ENCODE measurements at places on chromosomes 2 and 18.

DNA sequence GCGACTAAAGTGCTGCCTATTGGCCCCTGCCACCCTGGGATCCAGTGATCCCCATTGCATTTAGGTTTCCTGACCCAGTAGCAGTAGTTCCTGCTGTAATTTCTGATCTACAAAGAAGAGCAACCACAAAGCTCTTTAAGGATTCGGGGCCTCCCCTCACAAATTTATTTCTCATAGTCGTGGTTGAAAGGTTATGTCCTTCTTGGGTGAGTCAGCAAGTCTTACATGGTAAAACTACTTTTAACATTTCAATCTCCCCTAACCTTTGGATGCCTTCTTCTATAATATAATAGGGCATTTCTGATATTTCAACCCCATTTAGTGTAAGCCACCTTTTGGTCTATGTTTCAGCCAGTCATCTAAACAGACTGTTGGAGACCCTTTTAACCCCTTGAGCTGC, 14.9 kb downstream of the PIKFYVE start:
- DNase-seq: no peak

DNA sequence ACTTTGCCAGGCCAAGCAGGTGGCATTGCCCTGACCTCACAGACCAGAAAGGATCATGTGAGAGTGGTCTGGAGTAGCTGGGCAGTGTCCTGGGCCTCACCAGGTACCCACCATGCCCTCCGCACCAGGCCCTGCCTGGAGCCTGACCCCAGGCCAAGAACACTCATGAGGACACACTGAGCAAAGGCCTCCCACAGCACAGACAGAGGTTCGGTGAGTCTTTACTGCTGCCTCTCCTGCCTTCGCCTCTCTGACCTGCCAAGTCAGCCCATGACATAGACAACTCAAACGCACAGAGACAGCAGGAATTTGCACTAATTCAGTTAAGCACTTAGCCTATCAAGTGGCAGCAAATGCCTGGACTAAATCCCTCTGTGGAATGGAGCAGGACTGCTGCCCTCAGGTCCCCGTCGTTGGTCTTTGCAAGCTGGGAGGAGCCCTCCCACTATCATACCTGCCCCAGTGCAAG, 62.5 kb downstream of the RHOB start:
- DNase-seq: no peak

GRCh38 chr2:39734445-39734844, 44.6 kb downstream of the THUMPD2 start:
- DNase-seq: no peak

DNA sequence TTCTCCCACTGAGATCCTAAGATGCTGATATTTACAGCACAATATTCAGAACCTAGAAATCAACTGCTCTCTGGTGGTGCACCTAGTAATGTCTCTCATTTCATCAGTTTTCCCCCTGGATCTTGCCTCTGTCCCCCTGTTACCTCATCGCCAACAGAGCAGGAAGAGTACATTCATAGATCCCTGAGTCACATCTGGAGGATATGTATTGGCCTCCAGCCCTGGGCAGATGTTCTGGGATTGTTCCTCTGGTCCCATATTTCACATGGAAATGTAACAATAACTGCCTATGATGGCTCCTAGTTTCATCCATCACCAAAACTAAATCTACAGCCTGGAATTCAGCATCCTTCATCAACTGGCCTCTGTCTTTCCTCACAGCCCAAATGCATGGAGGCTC, 278.8 kb upstream of the SLC14A2 start:
- no peak for DNase-seq

- no peak for DNase-seq
Measured at GRCh38 chr2:215905691-215906090, 107.7 kb downstream of the MREG start.

DNA sequence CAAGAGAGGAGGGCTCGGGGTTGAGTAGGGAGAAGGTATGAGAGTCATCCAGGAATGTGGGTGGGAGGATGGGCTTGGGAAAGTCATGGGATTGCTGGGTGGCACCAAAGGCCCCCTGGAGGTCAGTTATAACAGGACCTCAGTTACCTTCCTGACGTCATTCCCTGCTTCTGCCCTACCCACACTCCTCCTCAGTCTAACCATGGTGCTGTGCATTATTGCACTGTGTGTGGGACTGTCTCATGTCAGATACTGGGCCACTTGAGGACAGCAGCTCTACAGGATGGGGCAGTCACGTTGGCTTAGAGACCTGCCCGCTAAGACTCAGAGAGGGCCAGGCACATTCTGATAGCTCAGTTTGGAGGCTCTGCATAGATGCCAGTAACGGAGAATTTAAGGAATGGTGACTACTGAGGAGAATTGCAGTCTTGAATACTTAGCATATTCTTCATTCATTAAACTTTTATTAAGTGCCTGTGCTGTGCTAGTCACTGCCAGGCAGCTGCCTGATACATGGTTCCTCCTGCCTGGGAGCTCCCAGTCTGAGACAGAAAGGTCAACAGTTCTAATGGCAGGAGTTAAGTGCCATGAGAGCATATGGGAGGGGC, 90.5 kb downstream of the LAMA3 start:
- DNase-seq: no peak

- no peak for DNase-seq
Measured at GRCh38 chr2:232464544-232464885, 8.6 kb downstream of the ALPI start.

DNA sequence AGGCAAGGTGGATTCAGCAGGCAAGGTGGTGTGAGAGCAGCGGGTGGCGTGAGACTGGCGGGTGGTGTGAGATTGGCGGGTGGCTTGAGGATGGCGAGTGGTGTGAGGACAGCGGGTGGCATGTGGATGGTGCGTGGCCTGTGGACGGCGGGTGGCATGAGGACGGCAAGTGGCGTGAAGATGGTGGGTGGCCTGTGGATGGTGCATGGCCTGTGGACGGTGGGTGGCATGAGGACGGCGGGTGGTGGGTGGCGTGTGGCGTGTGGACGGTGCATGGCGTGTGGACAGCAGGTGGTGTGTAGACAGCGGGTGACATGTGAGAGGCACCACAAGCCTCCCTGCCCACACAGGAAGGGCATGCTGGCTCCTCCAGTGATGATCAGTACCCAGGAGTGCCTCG, 186.9 kb upstream of the SALL3 start:
- DNase-seq: no peak

- no peak for DNase-seq
Measured at GRCh38 chr2:203892207-203892606, 24.6 kb downstream of the CTLA4 start.

DNA sequence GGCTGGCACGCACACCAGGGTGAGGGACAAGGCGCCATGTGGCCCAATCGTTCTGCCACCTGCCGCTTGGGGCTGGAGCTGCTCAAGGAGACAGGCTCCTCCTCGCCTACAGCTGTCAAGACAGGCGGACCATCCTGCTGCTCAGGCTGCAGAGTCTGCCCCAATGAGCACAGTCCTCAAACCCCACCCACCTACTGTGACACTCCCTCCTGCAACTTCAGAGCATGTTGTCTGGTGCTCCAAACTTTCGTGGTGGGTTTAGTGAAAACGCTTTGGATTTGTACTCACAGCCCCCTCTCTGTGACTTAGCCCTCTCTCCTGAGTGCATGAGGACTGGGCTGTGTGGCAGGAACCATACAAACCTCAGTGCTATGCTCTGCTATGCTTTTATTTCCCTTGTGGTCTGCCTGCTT, 23.2 kb upstream of the SLC35F6 start:
- no peak for DNase-seq

DNA sequence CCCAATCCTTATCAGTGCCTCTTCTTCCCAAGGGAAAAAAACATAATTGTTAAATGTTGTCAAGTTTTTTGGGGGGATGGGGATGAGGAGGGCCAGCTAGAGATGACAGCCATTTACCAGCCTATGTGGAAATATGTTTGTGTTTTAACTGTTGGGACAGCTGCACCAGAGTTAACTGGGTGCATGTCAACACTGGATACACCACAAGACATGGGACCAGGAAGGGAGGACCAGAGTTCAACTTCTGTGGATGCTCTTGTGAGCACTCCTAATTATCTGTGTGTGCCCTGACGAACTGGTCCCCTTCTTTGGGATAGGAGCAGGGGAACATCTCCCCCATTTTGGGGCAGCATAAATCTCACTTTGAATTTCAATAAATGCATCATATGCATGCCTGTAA, 66.1 kb upstream of the FZD5 start:
- DNase-seq: no peak

DNA sequence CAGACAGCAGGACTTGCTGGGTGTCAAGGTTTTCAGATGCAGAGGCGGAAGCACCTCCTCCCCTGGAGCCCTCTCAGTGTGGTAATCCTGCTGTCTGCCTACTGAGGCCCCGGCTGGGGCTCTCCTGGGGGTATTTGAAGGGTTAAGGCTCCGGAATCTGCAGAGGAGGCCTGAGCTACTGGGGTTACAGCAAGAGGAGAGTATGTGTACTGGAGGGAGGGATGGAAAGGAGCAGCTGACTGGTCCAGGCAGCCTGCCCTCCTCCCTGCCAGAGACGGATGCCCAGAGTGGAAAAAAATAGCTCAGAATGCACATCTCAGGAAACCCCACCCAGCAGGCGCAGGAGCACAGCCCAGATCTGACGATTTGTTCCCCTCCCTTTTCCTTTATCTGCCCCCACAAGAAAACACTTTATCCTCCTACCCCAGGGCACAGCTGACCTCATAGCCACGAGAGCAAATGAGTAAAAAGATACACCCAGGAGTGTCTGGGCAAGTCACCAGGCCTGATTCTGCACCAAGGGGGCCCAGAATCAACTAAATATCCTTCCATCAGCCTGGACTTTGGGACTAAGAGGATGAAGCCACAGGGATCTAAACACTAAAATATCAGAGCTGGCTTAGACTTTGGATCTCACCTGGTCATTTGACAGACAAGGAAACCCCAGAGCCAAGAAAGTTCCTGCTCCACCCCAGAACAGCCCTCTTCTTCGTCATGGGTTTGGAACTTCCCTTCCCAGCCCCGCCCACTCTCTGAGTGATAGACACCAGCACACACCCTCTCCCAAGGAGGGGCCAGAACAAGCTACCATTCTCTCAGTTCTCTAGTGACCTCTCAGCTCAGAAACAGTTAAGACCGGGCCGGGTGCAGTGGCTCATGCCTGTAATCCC, 5.5 kb downstream of the TMBIM1 start:
- peak; percentile 78 for DNase-seq

GRCh38 chr2:88117973-88118372, 9.9 kb downstream of the FABP1 start:
- DNase-seq: no peak

DNA sequence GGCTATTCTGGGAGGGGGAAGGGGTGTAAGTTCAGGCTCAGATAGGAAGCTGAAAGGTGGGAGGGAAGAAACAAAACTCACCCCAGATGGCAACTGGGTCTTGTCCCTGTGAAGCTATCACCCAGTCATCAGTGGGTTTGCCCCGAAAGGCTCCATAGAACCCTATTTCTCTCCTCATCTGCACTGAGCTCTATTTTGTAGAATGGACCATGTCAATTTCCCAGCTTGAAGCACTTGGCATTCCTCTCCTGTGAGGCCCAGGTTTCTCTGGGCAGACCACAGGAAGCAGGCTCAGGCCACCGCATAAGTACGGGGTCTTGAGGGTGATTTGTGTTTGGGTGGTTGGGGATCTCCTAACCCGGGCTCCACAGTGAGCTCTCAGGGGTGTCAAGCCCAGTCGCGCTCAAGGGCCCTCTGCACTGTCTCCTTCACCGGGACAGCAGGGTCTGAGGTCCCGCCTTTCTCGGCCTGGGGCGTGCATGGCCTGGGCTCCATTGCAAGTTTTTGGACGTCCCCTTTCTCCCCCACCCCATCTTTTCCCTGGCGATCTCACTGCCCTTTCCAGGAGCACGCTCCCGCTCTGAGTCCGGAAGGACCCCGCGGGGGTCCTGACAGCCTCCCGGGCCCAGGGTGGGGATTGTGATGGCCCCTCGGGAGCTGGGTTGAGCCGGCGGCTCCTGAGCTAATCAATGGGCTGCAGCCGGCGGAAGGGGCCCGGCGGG, 27.3 kb upstream of the NOTO start:
- DNase-seq: no peak

GRCh38 chr2:195871326-195871725, 197.3 kb downstream of the DNAH7 start:
- DNase-seq: no peak

- peak; percentile 36 for DNase-seq
Measured at GRCh38 chr2:197786010-197786877, 1.1 kb upstream of the BOLL start.

- no peak for DNase-seq
Measured at GRCh38 chr2:240876475-240877251, 8.0 kb downstream of the AGXT start.
